ENCODE measurements at places on chromosomes 6 and 20. TPM values are rescaled to one million over a fixed set of nuclear protein-coding genes. Genes with fewer than 3 reads are reported as not detected.

OVOL2 gene
- total RNA-seq = not detected

OPRL1 gene
- 0.59 TPM for total RNA-seq

RAET1G gene
- total RNA-seq = 20.6 TPM

PRSS16 gene
- 5.4 TPM for total RNA-seq

TULP1 gene
- not detected for total RNA-seq

FAM50B gene
- total RNA-seq = 1.2 TPM

PHF10 gene
- 24.6 TPM for total RNA-seq

PRL gene
- total RNA-seq = not detected

GNMT gene
- total RNA-seq = not detected

LY6G6F gene
- total RNA-seq = not detected

ATAT1 gene
- 22.2 TPM for total RNA-seq

GABRR1 gene
- total RNA-seq = not detected
